ENCODE measurements at places on chromosomes 3 and 15.

DNA sequence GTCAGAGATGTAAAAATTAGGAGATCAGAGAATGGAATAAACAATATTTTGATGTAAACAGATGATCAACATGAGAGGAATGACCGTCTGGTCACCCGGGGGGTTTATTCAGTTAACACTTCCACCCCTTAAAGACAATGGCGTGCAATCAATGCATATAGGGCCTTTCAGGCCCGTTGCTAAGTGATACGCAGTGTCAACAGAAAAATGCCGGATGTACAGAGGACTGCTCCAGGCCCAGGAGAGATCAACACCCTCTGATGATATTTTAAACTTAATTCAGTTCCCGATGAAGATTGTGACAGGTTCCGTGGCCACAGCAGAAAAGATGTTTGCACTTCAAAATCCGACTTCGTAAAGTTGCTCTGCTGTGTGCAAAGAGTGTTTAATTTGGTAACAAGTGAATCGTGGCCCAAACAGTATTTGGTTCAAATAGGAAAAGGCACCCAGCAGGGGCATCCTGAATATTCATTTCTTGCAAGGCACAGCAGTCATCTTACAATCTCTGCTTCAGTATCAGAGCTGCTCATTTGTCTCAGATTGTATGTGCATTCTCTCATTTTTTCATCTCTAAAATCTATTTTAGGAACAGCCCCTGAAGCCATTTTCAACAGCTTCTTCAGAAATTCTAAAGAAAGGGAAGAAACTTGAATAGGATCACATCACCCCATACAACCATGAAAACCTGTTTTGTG lies 72.6 kb downstream of the FOXB1 start:
- DNase-seq, result no peak

- no peak for DNase-seq
Observed at GRCh38 chr3:43093006-43093405, 12.9 kb downstream of the POMGNT2 start.

- no peak for DNase-seq
Observed at GRCh38 chr15:50009634-50010033, 109.4 kb downstream of the ATP8B4 start.

DNA sequence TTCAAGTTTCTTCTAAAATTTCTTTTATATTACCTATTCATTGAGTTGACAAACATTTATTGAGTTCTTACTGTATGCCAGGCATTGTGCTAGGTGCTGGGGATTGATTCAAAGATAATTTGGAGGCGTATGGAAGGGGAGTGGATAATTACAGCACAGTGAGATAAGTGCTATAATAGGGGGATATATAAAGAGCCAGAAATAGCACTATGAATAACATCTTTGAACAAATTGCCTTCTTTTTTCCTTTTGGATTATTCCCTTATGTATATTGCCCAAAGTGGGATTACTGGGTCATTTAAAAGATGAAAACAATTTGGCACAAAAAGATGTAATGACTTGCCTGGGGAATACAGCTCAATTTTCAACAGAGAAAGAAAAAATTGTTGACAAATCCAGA lies 64.6 kb downstream of the LPP start:
- no peak for DNase-seq

DNA sequence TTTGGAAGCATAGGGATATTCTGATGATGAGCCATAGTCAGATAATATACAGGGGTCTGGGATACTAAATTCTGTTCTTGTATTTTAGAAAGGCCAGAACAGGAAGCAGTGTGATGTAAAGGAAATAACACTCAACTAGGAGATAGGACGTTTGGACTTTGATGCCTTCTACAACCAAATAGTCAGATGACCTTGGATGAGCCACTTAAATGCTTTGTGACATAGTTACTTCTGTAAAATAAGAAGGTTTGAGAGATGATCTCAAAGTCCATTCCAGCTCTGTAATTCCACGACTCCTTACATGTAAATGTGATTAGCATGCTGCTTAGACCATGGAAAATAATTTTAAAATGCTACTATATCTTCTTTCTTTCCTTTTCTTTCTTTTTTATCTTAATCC lies 29.5 kb upstream of the CCDC54 start:
- no peak for DNase-seq

- no peak for DNase-seq
Observed at GRCh38 chr3:63946753-63947152, 34.6 kb upstream of the SCAANT1 start.

DNA sequence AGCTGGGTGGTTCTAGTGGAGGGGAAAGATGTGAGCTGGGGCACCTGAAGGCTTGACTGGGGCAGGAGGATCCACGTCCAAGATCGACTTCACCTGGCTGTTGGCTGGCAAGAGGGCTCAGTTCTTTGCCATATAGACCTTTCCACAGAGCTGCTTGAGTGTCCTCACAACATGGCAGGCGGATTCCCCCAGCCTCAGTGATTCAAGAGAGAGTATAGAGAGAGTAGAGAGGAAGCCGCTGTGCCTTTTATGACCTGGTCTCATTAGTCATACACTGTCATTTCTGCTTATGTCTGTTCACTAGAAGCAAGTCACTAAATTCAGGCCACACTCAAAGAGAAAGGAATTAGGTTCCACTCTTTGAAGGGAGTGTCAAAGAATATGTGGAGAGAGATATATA lies 101.6 kb downstream of the APBA2 start:
- no peak for DNase-seq

- no peak for DNase-seq
Observed at GRCh38 chr3:8147711-8148110, 353.9 kb upstream of the LMCD1 start.

DNA sequence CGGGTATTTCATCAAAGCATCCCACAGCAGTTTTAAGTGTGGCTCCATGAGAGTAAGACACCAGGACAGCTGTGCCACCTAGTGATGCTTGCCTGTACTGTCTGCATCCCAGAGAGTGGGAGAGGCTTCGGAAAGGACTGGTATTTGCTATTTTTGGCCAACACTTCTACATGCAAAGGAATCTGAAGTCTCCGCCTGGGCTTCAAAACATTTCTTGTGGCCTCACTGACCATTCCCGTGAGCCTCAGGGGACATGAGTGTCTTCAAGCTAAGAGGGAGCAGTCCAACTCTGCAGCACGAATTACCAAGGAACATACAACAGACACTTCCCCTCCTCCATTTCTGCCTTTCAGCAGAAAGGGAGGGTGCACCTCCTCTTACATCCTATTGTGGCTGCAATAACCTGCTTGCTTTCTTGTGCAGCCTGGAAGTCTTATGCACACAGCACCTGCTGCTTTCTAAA lies 177.5 kb downstream of the RORA start:
- DNase-seq, result no peak

DNA sequence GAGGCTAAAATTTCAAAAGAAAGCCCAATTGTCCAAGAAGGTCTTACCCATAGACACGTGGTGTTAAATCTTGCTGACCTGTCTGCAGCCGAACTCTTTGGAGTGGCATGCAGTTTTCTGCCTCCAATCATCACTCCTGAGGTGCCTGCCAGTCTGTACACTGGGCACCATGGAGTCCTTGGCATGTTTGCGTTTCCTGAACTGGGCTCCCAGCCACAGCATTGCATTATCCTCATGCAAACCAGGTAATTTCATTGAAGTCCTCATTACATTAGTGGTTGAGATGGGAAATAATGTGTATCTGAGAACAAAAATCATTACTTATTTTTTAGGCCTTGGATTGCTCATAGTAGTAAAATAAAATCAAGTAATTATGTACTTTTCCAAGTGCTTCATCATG lies 152.3 kb downstream of the AKAP13 start:
- DNase-seq, result no peak

Data from urinary bladder (tissue), 4 donors.